Astrocyte of the hippocampus (primary cell): ENCODE measurements at places on chromosomes 7 and 10.

GRCh38 chr7:106400923-106401322 is 116.1 kb upstream of the NAMPT start:
- DNase-seq = no peak

DNA sequence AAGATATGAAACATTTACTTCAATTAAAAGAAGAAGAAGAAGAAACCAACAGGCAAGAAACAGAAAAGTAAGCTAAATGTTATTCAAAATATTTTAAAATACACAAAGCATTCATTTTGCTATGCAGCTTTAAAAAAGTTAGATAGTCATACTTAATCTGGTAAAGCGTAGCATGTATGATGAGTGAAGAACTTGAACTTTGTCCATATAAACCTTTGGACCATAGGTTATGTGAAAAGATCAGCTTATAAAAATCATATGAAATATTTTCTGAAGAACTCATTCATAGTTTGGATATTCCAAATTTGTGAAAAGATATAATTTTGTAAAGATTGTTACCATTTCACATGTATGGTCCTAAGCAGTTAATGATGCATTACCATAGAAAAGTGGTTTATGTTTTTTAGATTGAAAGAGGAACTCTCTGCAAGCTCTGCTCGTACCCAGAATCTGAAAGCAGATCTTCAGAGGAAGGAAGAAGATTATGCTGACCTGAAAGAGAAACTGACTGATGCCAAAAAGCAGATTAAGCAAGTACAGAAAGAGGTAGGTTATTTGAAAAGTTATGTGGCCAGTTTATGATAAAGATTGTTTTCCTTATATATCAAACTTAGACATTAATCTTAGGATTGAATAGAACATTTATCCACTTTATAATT is 37.3 kb downstream of the KIF20B start:
- no peak for DNase-seq

- peak; percentile 36 for DNase-seq
Measured at GRCh38 chr7:134995239-134996096, 9.2 kb downstream of the AGBL3 start.

DNA sequence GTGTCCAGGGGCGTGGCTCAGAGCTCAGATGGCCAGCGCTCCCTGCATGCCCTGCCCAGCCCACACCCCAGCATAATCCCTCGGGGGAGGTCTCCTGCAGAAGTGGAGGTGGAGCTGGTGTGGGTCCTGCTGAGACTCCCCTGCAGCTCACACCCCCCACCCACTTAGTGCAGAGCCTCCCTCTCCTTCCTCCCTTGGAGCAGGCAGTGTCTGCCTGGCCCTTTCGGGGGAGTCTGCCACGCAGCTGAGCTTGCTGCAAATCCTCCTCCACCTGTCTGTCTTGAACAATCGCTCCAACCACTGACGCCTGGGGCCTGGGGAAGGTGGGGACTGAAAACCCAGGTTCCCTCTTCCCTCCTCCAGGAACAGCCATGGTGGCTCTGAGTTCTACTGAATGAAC is 219.7 kb upstream of the PPP2R2D start:
- DNase-seq = no peak

- peak; percentile 93 for DNase-seq
Measured at GRCh38 chr10:102009801-102010425, 46.1 kb downstream of the ARMH3 start.
